Activated CD4-positive, alpha-beta T cell treated with anti-CD3 and anti-CD28 coated beads, Interleukin-2, amount 10 ng/mL, durations not matched to agents 7 days and 5 days (primary cell): ENCODE measurements at places on chromosomes 5 and 9.

GRCh38 chr9:133210609-133211008, 1.6 kb upstream of the OBP2B start:
- DNase-seq: no peak

GRCh38 chr5:53211799-53212198, 102.2 kb upstream of the MOCS2 start:
- no peak for DNase-seq

GRCh38 chr9:92942688-92943616, 4.4 kb upstream of the FGD3 start:
- no peak for DNase-seq

DNA sequence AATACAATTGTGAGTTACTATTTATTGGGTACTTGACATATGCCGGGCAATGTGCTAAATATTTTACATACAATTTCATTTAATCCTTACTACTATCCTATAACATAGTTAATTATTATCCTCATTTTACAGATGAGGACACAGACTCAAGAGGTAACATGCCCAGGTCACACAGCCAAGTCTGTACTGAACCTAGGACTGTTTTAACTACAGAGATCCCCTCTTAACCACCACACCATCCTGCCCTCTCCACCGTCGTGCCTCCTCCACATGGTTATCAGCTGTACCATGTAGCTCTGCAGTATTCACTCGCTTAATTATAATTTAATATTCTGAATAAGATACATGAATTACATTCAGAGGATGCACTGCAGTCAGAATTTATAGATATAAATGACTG, 5.3 kb downstream of the RAB14 start:
- DNase-seq: no peak
